SIG-M5 (cell line): ENCODE measurements at places on chromosomes 16 and 17.

GRCh38 chr16:75758215-75758614 lies 31.9 kb upstream of the CPHXL start:
- DNase-seq, result no peak

DNA sequence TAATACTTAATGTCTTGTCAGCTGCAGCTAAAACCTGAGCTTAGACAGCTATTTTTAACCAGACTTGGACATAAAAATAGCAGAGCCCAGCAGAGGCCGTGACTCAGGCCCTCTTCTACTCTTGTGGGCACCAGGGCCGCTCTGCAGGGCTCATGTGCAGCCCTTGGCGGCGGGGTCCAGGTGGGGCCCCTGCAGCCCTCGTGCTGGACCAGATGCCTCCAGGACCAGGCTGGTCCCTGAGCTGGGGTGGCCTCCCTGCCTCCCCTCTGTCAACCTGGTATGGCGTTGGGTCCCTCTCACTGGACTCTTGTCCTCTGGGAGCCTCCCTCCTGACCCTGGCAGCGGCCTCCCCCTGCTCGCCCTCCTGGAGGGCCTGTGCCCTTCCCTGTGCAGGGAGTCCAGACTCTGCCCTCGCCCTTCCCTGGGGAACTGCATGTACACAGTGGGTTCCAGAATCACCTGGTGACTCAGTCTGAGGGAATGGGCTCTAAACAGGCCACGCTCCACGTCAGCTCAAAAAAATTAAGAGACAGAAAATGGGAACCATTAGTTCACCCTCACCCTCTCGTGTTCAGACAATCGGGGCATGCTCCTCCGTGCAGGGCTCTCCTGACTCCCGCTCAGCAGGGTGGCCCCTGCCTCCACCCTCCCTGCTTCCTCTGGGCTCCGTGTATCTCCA lies 9.7 kb downstream of the CDK5R1 start:
- DNase-seq, result no peak

DNA sequence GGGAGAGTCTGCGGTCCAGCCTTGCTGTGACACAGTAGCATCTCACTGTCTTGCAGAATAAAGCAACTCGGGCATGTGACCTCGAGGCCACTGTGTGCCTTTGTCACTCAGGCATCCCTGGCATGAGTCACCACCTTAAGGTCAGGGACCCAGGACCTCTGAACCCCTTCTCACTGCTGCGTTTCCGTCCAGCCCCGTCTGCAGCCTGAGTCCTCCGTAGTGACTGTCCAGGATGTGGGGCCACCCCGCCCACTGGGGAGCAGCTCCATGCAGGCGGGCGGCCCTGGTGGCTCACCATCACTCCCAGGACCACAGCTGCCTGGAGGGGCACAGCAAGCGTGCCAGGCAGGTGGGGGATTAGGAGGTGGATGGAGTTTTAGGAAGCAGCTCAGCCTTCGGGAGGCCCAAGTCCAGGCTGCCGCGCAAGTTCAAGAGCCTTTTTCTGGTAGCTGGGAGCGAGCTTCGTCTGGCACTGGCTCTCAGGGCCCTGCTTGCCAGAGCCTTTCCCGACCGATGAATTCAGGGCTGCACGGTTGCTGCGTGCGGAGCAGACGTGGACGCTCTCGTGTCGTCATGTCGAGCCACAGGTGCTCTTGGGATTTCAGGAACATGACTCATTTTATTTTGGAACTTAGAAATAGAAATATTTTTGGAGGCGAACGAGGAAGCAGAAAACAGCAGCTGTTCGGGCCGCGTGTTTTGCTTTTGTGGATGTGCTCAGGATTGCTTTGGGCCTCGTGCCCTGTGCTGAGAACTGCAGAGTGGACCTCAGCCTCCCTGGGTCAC lies 16.8 kb downstream of the KCTD5 start:
- DNase-seq, result no peak

GRCh38 chr16:3999479-4000325 lies 116.5 kb downstream of the ADCY9 start:
- no peak for DNase-seq

GRCh38 chr16:88907768-88908167 lies 41.3 kb upstream of the PABPN1L start:
- DNase-seq, result no peak

DNA sequence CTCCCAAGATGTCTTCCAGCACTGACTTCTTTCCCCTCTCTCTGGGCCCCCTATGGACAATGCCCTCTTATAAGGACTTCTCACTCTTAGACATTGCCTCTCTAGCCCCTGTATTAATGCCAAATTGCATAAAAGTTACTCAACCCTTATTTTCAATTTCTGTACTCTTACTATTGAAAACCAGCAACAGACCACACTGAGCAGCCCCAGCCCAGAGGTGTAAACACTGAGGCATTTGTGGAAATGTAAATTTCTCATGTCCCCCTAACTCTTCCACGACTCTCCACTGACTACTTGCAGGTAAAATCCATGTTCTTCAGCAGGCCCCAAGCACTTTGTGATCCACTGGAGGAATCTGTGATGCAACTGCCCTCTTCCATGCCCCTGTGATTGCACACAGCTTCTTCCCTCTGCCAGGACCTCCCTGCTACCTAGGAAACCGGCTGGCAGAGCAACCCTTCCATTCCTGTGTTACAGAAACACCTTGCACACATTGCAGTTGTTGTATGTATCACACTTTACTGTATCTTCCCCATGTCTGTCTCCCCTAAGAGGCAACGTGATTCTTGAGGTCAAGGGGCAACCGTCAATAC lies 4.4 kb downstream of the N4BP1 start:
- no peak for DNase-seq

- DNase-seq, result no peak
Observed at GRCh38 chr17:64055183-64056142, 35.0 kb upstream of the ICAM2 start.

- DNase-seq, result no peak
Observed at GRCh38 chr16:85291302-85292148, 179.3 kb upstream of the CIBAR2 start.

- DNase-seq, result no peak
Observed at GRCh38 chr16:58198803-58199411, 1.0 kb upstream of the CSNK2A2 start.

GRCh38 chr17:82776454-82776853 lies 24.6 kb downstream of the TBCD start:
- no peak for DNase-seq

GRCh38 chr16:81592353-81592866 lies 147.8 kb downstream of the CMIP start:
- DNase-seq, result no peak

- no peak for DNase-seq
Observed at GRCh38 chr17:17304521-17304985, 1.4 kb downstream of the NT5M start.

DNA sequence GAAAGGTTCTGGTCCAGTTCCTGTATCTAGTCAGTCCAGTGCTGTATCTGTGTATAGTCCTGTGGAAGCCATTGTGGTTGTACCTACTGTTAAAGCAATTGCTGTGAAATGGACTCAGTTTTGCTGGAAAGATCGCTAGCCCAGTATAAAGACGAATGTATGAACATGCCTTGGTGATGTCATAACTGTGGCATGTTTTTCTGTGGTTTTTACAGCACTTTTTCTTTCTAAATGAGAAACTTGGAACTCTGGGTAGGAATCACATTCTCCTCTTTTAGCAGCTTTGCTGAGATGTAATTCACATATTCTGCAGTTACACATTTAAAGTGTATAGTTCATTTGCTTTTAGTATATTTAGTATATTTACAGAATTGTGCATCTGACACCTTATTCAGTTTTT lies 58.1 kb downstream of the MAP2K4 start:
- DNase-seq, result no peak

GRCh38 chr16:74309789-74310781 lies 13.5 kb downstream of the PSMD7 start:
- no peak for DNase-seq

- DNase-seq, result no peak
Observed at GRCh38 chr16:2799859-2800226, 1.6 kb downstream of the PRSS41 start.

GRCh38 chr17:35808240-35808961 lies 883 bp upstream of the TAF15 start:
- DNase-seq, result no peak

DNA sequence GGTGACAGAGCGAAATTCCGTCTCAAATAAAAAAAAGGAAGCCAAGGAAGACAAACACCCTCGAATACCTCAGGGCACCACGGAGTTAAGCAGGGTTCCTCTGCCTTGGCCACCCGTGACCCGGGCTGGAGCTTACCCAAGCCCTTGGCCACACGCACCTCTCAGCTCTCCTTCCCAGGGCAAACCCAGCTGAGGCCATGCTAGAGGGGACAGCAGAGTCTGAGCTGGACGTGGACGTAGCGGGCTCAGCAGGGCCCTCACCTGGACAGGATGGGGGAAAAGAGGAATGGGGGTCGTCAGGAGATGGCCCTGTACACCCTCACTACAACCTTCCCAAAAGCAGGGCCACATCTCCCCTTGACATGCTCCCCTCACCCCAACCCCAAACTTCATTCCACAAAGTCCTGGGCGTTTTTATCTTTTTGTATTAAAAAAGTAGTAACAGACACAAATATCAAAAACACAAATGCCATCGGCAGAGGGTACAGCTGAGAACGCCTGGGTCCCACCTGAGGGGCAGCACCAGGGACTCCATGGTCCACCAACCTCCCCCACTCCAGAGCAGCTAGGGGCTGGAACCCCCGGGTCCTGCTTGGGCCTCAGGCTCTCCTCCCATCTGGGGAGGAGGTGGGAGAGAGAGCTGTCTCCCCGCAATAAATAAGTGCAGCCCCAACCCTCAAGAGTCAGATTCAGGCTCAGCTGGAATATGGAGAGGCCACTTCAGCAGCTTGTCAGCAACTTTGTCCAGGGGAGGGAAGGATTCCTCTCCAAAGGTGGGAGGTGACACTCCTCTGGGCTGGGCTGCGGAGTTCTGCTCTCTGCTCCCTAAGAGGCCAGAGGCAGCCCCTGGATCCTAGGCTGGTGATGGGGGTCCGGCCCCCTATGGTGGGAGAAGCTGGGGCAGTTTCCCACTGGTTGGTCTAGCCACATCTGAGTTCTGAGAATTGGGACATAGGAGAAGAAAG lies 11.9 kb downstream of the PER1 start:
- DNase-seq, result no peak

GRCh38 chr16:4067262-4068001 lies 48.8 kb downstream of the ADCY9 start:
- no peak for DNase-seq

GRCh38 chr16:10827691-10828341 lies 9.2 kb upstream of the TVP23A start:
- no peak for DNase-seq

- DNase-seq, result no peak
Observed at GRCh38 chr16:66886321-66886720, 6.0 kb downstream of the PDP2 start.

DNA sequence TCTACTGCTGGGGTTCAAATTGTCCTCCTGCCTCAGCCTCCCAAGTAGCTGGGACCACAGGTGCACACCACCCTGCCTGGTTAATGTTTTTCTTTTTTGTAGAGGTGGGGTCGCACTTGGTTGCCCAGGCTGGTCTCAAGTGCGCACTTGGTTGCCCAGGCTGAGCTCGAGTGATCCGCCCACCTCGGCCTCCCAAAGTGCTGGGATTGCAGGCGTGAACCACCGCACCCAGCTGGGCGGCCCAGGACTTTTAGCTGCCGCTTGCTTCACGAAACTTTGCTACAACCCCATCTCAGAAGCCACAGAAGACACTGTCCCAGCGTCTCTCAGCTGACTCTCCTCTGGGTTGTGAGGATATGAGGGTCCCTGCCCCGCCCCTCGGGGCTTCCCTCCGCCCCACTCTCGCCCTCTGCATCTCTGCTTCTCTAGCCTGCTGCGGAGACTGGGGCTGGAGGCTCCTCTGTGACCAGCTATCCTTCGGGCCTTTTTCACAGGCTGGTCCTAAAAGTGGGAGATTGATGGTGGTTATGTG lies 48.8 kb upstream of the CBX4 start:
- DNase-seq, result no peak

DNA sequence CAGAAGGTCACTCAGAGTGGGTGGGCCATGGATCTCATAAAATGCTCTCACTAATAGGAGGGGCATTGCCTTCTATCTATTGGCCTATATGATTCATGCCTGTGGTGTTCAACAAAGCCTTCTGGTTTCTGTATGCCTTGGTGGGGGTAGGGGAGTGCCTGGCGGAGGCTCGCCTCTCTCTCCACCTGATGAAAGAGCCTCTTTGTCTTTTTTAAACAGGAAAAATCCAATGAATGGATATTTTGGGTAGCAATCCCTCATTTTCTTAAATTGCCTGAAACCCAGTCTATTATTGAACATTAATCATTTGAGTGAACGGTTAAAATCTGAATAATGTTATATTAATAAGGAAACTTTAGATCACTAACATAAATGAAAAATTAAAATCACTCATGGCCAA lies 90.6 kb downstream of the TOX3 start:
- no peak for DNase-seq

DNA sequence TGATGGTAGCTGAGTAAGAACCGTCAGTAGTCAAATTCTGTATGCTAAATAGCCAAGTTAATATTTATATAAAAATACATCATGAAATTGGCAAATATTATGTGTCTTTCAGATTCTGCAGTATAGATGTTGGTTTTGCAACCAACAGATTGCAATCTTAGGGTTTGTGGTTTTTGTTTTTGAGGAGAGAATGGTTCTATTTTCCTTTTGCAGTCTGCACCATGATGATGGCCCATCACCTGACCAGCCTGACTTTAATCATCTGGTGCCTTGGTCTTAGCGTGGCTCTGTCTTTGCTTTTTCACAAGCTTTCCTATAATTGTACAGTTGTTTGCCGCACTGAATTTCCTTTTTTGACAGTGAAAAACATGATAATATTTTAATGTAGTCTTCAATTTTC lies 50.7 kb downstream of the NUP93 start:
- DNase-seq, result no peak

- no peak for DNase-seq
Observed at GRCh38 chr17:47288531-47289116, 35.0 kb downstream of the ITGB3 start.

- DNase-seq, result no peak
Observed at GRCh38 chr17:8828517-8828875, 29.3 kb upstream of the MFSD6L start.

DNA sequence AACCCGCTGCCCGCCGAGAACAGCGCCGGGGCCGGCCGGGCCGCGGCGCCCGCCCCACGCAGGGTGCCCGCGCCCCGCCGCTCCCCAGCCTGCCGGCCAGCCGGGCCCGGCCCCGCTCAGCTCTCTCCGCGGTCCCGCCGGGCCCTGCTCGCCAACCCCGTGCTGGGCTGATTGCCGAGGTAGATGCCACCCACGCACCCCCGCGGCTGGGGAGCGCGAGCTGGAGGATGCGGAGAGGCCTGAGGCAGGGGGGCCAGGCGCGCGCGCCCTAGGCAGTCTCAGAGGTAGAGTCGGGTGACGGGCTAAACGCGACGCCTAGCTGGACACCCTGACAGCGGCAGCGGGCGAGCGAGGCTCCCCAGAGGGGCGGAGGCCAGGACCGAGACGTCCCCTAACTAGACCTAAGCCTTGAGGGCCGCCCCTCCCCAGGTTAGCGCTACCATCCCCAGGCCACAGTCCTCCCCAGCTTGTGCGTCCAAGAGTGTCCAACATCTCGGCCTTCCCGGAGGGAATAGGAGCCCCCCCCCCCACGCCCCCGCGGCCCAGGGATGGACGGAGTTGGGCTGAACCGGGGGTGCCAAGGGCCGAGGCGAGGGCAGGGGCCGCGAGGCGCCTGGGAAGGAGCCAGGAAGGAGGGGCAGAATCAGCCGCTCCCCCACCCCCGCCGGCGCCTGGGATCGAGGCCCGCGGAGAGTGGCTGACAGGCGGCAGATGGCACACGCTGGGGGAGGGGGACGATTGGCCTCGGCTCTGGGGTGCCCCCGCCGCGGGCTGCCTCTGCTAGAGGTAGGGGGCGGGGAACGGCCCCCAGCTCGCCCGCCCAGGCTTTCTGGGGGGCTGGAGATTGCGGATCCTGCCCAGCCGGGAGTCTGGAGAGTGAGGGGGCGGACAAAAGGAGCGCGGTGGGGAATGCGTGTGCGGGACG lies 2.5 kb upstream of the ZNF423 start:
- no peak for DNase-seq

- no peak for DNase-seq
Observed at GRCh38 chr17:57114085-57114673, 29.1 kb downstream of the AKAP1 start.
